Liver (tissue), 10 donors: ENCODE measurements at places on chromosomes 13 and 19. TPM values are rescaled to one million over a fixed set of nuclear protein-coding genes. Genes with fewer than 3 reads are reported as not detected.

DNA sequence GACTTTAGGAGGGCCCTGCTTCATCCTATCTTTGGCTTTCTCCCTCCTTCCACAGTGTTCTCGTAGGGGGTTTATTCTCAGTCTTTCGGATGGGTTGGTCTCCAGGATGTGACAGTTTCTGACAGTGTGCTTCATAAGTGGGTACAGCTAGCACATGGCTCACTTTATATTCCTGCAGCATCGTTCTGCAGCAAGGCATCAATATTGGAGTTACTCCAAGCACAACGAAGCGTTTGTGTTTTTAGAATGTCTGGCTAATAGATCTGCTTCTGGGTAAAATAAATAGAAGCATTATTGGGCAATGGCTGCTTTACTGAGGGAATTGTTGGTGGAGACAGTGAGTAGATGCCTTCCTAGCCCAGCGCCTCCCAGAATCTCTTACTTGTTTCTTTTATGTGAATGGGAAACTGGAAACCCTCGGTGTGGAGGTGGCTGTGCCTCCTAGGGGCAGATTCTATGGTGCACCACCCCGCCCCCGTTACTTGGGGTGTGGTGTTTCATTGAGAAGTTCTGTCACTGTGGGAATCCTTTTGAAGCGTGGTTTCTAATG, 2.0 kb downstream of the FARP1 start:
- no peaks in the 10 kb centered on the region for H3K27me3 ChIP-seq
- H3K36me3 ChIP-seq = peaks cover 3% of the 10 kb centered on the region

DNA sequence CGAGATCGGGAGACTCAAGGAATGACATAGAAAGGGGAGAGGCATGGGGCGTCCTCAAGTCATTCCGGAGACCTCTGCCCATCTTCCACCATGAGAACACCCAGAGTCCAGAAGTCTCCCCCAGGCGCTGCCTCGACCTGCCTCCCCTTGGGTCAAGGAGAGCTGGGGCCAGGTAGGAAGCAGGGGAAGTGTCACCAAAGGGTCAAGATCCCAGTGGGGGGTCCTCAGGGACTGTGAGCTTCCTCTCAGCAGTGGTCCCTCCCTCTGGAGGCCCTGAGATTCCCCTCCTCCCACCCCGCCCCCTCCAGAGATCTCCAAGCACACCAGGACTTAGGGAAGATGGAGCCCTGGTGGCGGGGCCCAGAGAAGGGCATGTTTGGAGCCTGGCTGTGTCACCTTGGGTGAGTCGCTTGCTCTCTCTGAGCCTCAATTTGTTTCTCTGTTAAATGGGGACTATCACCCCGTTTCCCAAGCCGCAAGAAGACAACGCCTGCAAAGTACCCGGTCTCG, 919 bp downstream of the DACT3 start:
- DNase-seq = no peak
- peaks cover 26% of the 10 kb centered on the region for H3K4me1 ChIP-seq
- H3K27me3 ChIP-seq = peaks cover 3% of the 10 kb centered on the region
- peak overlapping the region; percentile 43 for H3K27ac ChIP-seq

GRCh38 chr19:33687481-33688170, 65.9 kb downstream of the CHST8 start:
- H3K4me1 ChIP-seq = peaks cover 5% of the 10 kb centered on the region
- H3K36me3 ChIP-seq = no peaks in the 10 kb centered on the region
- DNase-seq = no peak
- H3K4me3 ChIP-seq = no peak overlapping the region
- H3K27ac ChIP-seq = no peak overlapping the region

DNA sequence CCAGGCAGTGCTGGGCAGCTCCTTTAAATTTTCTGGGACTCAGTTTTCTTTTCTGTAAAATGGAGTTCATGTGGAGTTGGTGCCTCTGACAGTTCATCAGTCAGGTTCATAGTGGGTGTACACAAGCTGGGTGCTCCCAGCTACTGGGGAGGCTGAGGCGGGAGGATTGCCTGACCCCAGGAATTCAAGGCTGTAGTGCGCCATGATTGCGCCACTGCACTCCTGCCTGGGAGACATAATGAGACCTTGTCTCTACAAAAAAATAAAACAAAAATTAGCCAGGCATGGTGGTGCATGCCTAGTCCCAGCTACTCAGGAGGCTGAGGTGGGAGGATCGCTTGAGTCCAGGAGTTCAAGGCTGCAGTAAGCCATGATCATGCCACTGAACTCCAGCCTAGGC, 21.1 kb downstream of the IQCN start:
- DNase-seq = no peak
- H3K27me3 ChIP-seq = no peaks in the 10 kb centered on the region
- H3K36me3 ChIP-seq = no peaks in the 10 kb centered on the region
- H3K4me3 ChIP-seq = no peak overlapping the region

GRCh38 chr19:50512999-50513745, 541 bp downstream of the ASPDH start:
- peak overlapping the region; percentile 84 for H3K27ac ChIP-seq
- peaks cover 10% of the 10 kb centered on the region for H3K4me1 ChIP-seq
- no peaks in the 10 kb centered on the region for H3K27me3 ChIP-seq
- H3K4me3 ChIP-seq = peak overlapping the region; percentile 64
- no peaks in the 10 kb centered on the region for H3K36me3 ChIP-seq

ZNF737 gene
- total RNA-seq = 3.3 TPM

GRCh38 chr19:397941-398706, 10.8 kb downstream of the C2CD4C start:
- H3K27me3 ChIP-seq = peaks cover 3% of the 10 kb centered on the region
- H3K4me3 ChIP-seq = no peak overlapping the region
- no peaks in the 10 kb centered on the region for H3K4me1 ChIP-seq
- no peaks in the 10 kb centered on the region for H3K36me3 ChIP-seq
- H3K27ac ChIP-seq = no peak overlapping the region
- no peak for DNase-seq

CGB3 gene
- not detected for total RNA-seq

DNA sequence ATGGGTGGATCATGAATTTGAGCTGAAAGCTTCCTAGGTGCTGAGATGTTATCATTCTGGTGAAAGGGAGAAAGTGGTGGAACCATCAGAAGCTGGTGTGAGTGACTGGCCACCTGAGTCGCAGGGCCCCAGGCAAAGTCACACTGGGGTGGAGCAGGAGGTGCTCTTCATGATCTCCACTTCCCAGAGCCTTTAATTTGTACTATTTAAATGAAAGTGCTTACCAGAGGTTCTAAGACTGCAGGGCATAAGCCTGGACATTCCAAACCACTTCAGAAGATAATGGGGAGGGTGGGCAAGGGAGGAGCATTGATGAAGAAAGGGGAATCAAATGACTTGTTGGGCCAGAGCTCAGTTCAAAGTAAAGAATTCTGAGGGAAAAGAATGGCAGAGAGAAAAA, 156.1 kb downstream of the RGCC start:
- H3K36me3 ChIP-seq = peaks cover 37% of the 10 kb centered on the region
- no peak for DNase-seq
- H3K27ac ChIP-seq = no peak overlapping the region
- no peak overlapping the region for H3K4me3 ChIP-seq
- H3K4me1 ChIP-seq = no peaks in the 10 kb centered on the region

FFAR2 gene
- 0.67 TPM for total RNA-seq

DNA sequence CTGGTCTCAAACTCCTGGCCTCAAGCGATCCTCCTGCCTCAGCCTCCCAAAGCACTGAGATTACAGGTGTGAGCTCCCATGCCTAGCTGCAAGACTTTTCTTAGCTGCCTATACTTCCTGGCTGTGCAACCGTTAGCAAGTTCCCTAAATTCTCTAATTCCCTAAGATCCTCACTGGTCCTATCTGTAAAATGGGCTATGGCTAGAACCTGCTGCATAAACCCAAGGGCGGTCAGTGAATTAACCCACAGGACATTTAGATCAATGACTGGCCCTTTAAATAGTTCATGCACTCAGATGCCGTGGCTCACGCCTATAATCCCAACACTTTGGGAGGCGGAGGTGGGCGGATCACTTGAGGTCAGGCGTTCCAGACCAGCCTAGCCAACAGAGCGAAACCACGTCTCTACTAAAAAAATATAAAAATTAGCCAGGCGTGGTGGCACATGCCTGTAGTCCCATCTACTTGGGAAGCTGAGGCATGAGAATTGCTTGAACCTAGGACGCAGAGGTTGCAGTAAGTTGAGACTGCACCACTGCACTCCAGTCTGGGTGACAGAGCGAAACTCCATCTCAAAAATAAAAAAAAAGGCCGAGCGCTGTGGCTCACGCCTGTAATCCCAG, 4.1 kb upstream of the C19orf53 start:
- peaks cover 26% of the 10 kb centered on the region for H3K4me1 ChIP-seq
- no peak for DNase-seq
- H3K36me3 ChIP-seq = peaks cover 11% of the 10 kb centered on the region
- no peak overlapping the region for H3K27ac ChIP-seq
- H3K4me3 ChIP-seq = no peak overlapping the region

- peak overlapping the region; percentile 78 for H3K4me3 ChIP-seq
- DNase-seq = no peak
- H3K27me3 ChIP-seq = no peaks in the 10 kb centered on the region
- H3K4me1 ChIP-seq = peaks cover 19% of the 10 kb centered on the region
- H3K36me3 ChIP-seq = peaks cover 2% of the 10 kb centered on the region
- H3K27ac ChIP-seq = peak overlapping the region; percentile 95
Observed at GRCh38 chr19:11092181-11092538, 2.9 kb downstream of the LDLR start.

DNA sequence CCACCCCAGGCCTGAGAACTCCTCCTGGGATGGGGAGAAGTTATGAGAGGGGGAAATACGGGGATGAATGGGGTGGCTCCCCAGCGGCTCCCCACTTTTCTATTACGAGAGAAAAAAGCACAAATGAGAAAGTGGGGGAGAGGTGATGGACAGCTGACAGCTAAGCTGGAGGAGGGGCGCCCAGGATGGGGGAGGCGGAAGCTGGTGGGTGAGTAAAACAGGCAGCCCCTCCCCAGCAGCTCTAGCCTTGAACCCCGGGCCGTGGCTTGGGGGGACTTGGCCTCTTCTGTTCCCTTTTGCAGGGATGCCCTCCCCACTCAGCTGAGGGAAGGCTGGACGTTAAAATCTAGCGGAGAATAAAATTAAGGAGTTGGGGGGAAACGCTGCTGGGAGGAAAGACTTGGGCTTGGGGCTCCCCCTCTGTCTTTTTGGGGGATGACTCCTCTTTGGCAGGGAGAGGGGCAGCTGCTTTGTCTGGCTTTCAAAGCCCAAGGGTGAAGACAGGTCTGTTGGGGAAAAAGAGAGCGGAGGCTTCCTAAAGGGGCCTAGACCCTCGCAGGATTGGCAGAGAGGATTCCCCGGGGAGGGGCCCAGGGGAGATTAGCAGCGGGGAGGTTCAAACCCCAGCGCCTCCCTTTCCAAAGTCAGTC, 1.4 kb upstream of the SAMD1 start:
- H3K4me1 ChIP-seq = peaks cover 1% of the 10 kb centered on the region
- no peaks in the 10 kb centered on the region for H3K27me3 ChIP-seq
- H3K36me3 ChIP-seq = peaks cover 7% of the 10 kb centered on the region
- H3K4me3 ChIP-seq = peak overlapping the region; percentile 93
- DNase-seq = peak; percentile 50
- peak overlapping the region; percentile 96 for H3K27ac ChIP-seq

KISS1R gene
- not detected for total RNA-seq

LSM7 gene
- 37.9 TPM for total RNA-seq

- peaks cover 16% of the 10 kb centered on the region for H3K4me1 ChIP-seq
- no peak overlapping the region for H3K27ac ChIP-seq
- no peak for DNase-seq
- H3K4me3 ChIP-seq = no peak overlapping the region
- H3K36me3 ChIP-seq = no peaks in the 10 kb centered on the region
Observed at GRCh38 chr13:30338331-30338851, 31.0 kb upstream of the KATNAL1 start.

PALM3 gene
- 6.6 TPM for total RNA-seq

RRAS gene
- total RNA-seq = 5.7 TPM
